CD4-positive, alpha-beta T cell treated with Interleukin-6 at 100 ng/mL for 8 hours (primary cell): ENCODE measurements at places on chromosomes 3 and 15.

GRCh38 chr3:46663591-46664135 is 29.8 kb downstream of the ALS2CL start:
- DNase-seq: no peak

DNA sequence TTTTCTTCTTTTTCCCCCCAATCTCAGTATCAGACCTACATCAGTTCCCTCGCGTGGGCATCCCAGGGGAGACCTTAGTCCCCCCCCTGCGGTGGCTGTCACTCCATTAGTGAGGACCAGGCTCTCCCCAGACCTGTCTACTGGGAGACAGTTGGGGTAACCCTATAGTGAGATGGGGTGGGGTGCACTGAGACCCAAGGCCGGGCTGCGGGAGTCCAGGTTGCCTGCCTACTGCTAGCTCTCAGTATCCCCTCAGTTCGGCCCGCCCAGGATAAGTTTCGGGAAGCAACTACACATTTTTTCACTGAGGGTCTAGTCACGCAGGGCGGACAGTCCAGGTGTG is 671 bp upstream of the DCUN1D1 start:
- no peak for DNase-seq

DNA sequence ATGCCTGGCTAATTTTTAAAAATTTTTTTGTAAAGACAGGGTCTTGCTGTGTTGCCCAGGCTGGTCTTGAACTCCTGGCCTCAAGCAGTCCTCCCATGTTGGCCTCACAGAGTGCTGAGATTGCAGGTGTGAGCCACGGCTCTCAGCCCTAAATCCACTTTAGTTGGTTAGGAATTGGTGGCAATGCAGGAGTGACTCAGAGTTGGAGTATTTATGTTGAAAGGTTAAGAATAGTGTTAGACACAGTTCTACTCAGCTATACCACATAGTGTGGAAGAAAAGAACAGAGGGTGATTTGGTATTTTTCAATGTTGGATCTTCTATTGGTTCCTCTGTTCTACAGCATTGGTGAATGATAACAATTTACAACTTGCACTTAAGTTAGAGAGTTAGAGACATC is 7.6 kb downstream of the ZNF639 start:
- no peak for DNase-seq

- DNase-seq: no peak
Observed at GRCh38 chr3:173584093-173584837, 186.7 kb downstream of the NLGN1 start.
